Activated CD4-positive, alpha-beta T cell treated with anti-CD3 and anti-CD28 coated beads for 1 hour (primary cell): ENCODE measurements at places on chromosomes 11 and 22.

GRCh38 chr11:107787733-107788132 is 70.9 kb downstream of the SLC35F2 start:
- no peak for DNase-seq

DNA sequence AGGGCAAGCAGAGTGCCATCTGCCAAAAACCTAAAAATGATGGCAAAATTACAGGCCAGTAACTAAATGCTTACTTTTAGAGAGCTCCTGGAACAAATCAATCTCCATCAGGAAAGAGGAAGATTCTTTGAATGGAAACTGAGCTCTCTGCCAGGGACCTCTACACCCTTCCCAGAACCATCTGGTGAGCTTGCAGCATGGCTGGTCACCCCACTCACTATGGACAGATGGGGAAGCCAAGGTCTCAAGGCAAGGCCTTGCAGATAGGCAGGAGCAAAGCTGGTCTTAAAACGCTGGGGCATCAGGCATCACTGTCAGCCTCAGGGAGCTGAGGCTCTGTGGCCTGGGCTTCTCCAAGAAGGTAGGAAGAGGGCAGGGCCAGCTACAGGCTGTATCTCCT is 36.2 kb downstream of the SERGEF start:
- DNase-seq, result no peak

DNA sequence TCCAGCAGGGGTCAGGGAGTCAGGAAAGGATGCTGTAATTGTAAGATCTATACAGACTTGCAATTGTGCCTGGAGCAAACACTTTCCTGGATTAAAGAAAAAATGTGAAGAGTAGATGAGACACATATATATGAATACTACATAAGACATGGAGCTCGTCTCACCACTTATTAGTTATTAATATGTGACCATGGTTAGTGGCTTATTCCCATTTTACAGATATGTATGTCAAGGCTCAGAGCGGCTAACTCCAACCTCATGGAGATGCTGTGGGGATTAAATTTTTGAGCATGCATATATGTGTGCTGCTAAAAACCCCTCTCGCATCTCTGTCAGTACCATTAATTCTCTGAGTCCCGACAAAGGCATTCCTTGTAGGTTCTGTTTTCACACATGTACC is 125.7 kb downstream of the SLC1A2 start:
- no peak for DNase-seq

DNA sequence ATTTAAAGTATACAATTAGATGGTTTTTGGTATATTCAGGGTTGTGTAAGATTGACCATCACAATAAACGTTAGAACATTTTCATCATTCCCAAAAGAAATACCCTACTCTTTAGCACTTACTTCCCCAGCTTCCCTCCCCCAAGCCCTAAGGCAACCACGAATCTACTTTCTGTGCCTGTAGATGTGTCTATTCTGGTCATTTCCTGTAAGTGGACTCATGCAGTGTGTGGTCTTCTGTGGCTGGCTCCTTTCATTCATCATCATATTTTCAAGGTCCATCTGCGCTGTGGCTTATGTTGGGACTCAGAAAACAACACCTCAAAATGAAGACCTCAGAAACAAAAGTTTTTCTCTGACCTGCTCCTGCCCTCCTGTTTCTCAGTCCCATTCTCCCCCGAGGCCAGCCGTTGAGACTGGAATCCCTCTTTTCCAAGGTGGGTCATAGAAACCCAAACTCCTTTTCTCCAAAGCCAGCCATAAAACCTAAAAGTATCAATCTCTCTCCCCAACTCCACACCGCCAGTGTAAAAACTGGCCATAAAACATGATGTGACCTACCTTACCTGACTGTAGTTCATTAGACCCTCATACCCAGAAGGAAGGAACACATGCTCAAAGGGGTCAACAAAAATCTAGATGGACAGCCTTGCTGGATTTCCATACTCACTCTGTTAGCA is 12.9 kb upstream of the TMPRSS13 start:
- DNase-seq, result no peak

- DNase-seq, result no peak
Measured at GRCh38 chr11:12142176-12142575, 31.8 kb downstream of the MICAL2 start.

DNA sequence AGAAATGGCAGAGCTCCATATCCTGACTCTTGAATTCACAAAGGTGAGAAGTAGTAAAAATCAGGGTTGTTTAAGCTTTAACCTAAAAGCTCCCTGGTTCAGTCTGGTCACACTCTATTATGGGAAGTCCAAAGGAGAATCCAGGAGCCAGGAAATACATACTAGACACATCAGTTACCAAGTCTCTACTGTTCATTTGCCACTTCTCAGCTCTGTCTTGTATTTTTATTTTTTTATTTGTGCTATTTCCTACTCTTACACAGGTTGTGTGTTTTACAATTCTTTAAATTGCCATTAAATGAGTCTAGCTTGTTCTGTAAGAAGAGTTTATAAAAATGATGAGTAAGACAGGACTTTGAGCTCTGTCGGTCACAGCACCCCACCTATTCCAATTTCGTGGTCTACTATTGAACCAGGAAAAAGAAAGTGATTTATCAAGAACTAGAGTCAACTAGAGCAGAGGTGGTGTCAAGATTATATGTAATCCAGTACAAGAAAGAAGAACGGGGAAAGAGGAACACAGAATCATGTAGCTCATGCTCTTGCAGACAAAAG is 9.7 kb downstream of the MS4A12 start:
- DNase-seq, result no peak
